ENCODE measurements at places on chromosomes 2 and 18. TPM values are rescaled to one million over a fixed set of nuclear protein-coding genes. Genes with fewer than 3 reads are reported as not detected.

DNA sequence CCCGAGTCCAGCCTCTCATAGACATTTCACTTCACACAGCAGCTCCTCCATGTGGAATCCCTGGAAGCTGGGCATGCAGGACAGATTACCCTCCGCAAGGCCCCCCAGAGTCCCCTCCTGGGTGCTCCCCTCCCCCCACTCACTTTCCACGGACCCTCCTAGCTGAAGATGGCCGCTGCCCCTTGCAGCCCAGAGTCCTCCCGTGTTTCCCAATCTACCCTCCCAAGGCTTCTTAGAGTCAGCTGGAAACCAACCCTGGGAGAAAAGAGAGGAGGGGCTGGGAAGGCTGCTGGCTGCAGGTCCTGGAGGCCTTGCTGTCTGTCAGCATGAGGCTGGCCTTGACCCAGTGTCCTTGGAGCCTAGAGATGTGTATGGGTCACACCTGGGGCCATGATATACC, 49.0 kb upstream of the HAAO start:
- no peak for DNase-seq

DNA sequence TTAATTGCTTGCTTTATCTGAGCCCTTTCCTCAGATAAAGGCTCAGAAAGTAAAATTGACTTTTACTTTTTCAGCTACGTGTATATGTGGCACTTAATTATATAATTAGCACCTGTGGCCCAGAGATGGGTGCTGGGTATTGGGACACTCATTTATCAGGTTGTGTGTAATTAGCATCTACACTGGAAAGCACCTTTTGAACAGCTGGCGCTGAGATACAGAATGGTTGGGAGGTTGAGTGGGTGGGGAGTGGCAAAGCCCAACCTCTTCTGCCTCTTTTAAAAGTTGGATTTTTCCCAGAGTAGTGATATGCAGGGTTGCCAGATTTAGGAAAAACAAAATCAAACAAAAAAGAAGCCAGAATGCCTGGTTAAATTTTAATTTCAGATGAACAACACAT, 23.9 kb downstream of the SPTBN1 start:
- no peak for DNase-seq

DNA sequence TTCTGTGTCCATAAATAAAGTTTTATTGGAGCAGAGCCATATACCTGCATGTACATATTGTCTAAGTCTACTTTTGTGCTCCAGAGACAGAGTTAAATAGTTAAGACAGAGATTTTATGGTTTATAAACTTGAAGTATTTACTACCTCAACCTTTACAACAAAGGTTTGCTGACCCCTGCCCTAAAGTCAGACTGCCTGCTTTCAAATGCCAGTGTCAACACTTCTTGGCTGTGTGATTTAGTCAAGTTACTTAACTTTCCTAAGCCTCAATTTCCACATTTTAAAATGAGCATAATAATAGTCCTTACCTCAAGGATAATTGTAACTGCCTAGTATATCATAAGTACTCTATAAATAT, 44.4 kb upstream of the ITPRID2 start:
- DNase-seq, result no peak

GRCh38 chr18:7614042-7614441, 46.9 kb downstream of the PTPRM start:
- DNase-seq, result no peak

The CCDC148 gene
- 2.0 TPM for total RNA-seq

The ZNF519 gene
- 3.2 TPM for total RNA-seq

The DHX57 gene
- total RNA-seq, result 6.7 TPM
